Uterus (tissue), 4 donors: ENCODE measurements at places on chromosomes 1 and 21. TPM values are rescaled to one million over a fixed set of nuclear protein-coding genes. Genes with fewer than 3 reads are reported as not detected.

The SPRR3 gene
- 0.70 TPM for total RNA-seq

DNA sequence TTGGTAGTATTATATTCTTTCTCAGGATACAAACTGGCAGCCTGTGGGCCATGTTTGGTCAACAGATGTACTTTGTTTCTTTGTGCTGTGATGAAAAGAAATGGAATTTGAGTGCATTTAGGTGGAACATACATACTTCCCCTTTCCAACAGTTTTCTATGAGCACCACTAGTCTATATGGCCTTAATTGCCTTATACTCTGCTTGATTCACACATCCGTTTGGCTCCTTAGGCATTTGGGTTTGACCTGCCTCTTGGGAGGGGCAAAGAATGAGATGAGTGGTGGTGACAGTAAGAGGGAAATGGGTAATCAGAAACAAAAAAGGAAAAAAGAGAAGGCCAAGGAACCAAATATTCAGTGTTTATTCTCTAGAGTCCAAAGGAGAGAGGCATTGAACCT is 17.0 kb downstream of the CFAP126 start:
- H3K4me1 ChIP-seq = no peaks in the 10 kb centered on the region
- no peaks in the 10 kb centered on the region for H3K27me3 ChIP-seq
- DNase-seq = no peak
- no peak overlapping the region for H3K27ac ChIP-seq
- no peak overlapping the region for H3K4me3 ChIP-seq

- no peaks in the 10 kb centered on the region for H3K36me3 ChIP-seq
- H3K4me3 ChIP-seq = peak overlapping the region; percentile 84
- H3K4me1 ChIP-seq = no peaks in the 10 kb centered on the region
- no peaks in the 10 kb centered on the region for H3K27me3 ChIP-seq
- DNase-seq = no peak
Measured at GRCh38 chr1:10033359-10033845, 644 bp downstream of the UBE4B start.

The CFAP45 gene
- 0.97 TPM for total RNA-seq

DNA sequence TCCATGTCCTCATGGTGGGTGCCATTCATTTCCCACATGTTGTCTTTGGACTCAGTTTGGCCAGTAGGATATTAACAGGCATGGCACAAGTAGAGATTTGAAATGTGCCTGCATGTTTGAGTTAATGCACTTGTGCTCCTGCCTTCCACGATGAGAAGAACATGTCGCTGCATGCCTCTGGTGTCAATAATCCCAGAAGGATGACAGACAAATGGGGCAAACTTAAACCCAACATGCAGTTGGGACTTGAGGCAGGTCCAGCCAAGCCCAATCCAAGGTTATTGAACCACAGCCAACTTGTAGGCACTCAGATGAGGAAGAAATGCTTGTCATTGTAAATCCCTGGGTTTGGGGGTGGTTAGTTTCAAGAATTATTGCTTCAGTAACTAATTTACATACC is 174.6 kb downstream of the TRIM33 start:
- H3K36me3 ChIP-seq = no peaks in the 10 kb centered on the region
- H3K27me3 ChIP-seq = no peaks in the 10 kb centered on the region
- H3K4me3 ChIP-seq = no peak overlapping the region
- no peak for DNase-seq
- H3K27ac ChIP-seq = no peak overlapping the region

The SPATA21 gene
- 0.27 TPM for total RNA-seq

- H3K4me1 ChIP-seq = no peaks in the 10 kb centered on the region
- no peaks in the 10 kb centered on the region for H3K36me3 ChIP-seq
- DNase-seq = no peak
- no peak overlapping the region for H3K27ac ChIP-seq
Measured at GRCh38 chr1:115144176-115144575, 54.9 kb upstream of the TSPAN2 start.

DNA sequence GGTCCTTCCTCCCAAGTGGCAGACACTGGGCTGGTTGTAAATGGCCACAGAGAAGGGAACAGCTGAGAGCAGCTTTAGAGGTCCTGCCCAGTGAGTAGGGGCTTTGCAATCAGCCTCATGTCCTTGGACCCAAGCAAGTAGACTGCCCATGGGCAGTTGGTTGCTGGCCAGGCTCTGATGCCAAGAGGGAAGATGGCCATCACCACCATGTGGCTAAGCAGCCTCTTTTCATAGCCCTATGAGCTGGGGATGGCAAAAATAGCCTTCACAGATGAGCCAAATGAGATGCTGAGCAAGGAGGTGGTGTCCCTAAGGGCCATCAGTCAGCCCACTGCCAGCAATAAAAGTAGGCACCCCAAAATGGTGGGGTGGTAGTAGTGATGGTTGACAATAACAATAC is 3.2 kb downstream of the DISP3 start:
- no peaks in the 10 kb centered on the region for H3K36me3 ChIP-seq
- H3K27ac ChIP-seq = no peak overlapping the region
- no peak for DNase-seq
- peaks cover 15% of the 10 kb centered on the region for H3K4me1 ChIP-seq
- no peak overlapping the region for H3K4me3 ChIP-seq
- H3K27me3 ChIP-seq = peaks cover 12% of the 10 kb centered on the region

The KRTAP24-1 gene
- not detected for total RNA-seq

The RPTN gene
- not detected for total RNA-seq

- no peaks in the 10 kb centered on the region for H3K36me3 ChIP-seq
- no peak overlapping the region for H3K27ac ChIP-seq
- H3K4me1 ChIP-seq = no peaks in the 10 kb centered on the region
- DNase-seq = no peak
Measured at GRCh38 chr1:110176299-110176956, 26.1 kb downstream of the SLC6A17 start.

The WDR64 gene
- total RNA-seq = 0.21 TPM

The ADAM30 gene
- total RNA-seq = not detected

- H3K27me3 ChIP-seq = no peaks in the 10 kb centered on the region
- H3K4me1 ChIP-seq = peaks cover 1% of the 10 kb centered on the region
- H3K36me3 ChIP-seq = no peaks in the 10 kb centered on the region
- DNase-seq = no peak
- H3K27ac ChIP-seq = no peak overlapping the region
Measured at GRCh38 chr1:43830802-43831201, 102.8 kb upstream of the ARTN start.

DNA sequence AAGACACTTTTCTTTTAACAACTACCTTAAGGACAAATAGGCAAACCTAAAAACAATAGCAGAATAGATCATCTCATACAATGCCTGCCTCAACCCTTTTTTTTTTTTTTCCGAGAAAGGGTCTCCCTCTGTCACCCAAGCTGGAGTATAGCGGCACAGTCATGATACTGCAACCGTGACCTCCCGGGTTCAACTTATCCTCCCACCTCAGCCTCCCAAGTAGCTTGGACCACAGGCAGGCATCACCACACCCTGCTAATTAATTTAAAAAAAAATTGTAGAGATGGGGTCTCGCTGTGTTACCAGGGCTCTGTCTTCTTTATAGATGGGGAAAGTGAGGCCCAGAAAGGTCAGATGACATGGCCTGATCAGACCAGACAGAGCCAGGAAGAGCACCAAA is 7.9 kb downstream of the SH3BGRL3 start:
- peaks cover 3% of the 10 kb centered on the region for H3K4me1 ChIP-seq
- DNase-seq = no peak
- no peaks in the 10 kb centered on the region for H3K36me3 ChIP-seq
- H3K27me3 ChIP-seq = no peaks in the 10 kb centered on the region
- no peak overlapping the region for H3K27ac ChIP-seq

DNA sequence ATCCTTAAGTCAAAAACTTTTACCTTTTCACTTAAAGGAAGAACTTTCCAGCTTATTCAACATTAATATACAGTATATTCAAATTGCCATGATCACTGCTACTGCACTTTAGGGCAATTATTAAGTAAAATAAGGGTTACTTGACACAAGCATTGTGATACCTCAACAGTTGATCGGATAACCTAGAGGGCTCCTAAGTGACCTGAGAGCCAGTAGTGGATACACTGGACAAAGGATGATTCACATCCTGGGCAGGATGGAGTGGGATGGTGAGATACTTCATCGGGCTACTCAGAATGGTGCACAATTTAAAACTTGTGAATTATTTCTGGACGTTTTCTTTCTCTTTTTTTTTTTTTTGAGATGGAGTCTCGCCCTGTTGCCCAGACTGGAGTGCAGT is 54.5 kb upstream of the PPM1J start:
- H3K27ac ChIP-seq = no peak overlapping the region
- no peaks in the 10 kb centered on the region for H3K27me3 ChIP-seq
- DNase-seq = no peak
- H3K4me1 ChIP-seq = no peaks in the 10 kb centered on the region
